ENCODE measurements at places on chromosomes 6 and 20.

- DNase-seq, result no peak
Measured at GRCh38 chr6:136508725-136509392, 41.4 kb downstream of the MAP7 start.

GRCh38 chr6:16760516-16761470, at the start of gene ATXN1:
Gene ATXN1 (minus strand): TSS chr6:16761460.
- peak; percentile 55 for DNase-seq

DNA sequence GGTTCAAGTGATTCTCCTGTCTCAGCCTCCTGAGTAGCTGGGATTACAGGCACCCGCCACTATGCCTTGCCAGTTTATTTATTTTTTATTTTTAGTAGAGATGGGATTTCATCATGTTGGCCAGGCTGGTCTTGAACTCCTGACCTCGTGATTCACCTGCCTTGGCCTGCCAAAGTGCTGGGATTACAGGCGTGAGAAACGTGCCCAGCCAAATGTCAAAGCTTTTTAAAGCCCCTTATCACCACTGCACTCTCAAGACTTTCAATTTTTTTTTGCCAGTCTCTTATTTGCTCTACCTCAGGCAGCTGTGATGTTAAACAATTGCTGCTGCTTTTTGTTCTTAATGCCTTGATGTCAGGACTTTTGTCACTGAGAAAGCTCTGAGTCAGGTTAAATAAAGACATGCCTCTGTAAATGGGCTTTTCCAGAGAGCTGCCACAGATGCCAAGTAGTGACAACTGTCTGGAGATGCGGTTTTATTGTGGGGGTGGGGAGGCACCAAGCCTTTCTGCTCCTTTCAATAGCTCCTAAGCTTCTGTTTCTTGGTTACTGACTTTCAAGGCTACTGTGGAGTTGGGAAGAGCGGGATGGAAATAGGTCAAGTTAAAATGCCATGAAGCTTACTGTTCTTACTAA, 29.2 kb downstream of the RSPH3 start:
- no peak for DNase-seq

DNA sequence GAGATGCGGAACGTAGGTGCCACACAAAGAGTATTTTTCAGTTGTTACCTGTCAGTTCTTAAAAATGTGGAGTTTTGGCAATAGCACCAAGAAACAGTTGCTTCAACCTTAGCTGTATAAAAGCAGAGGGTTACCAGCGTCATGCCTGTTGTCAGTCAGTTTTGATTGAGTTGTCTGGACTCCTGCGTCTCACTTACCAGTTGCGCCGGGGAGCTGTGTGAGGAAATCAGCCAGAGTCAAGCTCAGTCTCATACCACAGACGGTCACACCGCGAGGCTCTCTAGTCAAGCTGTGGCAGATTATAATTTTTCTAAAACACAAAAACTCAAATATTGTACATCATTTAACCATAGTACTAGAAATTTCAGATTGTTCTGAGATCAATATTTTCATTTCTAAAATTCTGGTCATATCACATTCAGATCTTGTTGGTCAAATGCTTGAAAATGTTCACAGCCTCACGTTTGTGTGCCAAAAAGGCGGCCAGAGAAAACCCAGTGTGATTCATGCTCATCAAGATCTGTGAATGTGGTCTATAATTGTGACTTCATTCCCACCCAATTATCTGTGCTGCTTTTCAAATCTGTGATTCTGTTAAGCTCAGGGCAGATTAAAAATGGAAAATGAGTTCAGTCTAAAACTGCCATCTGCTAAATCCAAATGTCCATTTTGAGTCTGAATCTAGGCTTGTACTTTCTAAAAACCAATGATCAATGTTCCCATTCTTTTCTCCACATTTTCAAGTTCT, 37.5 kb downstream of the SASH1 start:
- no peak for DNase-seq

- no peak for DNase-seq
Measured at GRCh38 chr6:28865401-28866204, 58.2 kb downstream of the TRIM27 start.

DNA sequence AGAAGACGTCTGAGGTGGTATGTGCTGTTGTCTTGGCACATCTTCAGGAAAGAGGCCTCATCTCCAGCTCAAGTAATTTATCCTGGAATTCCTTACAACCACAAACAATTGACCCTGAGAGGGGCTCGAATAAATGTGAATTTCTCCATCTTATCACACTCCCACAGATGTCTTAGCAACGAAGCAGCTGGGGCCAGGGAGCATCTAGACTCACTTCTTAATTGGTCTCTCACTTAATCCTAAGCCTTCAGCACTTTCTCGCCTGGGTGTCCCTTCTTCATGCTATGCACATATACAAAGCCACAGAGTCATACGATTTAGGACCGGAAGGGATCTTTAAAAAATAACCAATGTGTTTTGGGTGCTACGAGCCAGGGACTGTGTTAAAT, 27.1 kb downstream of the PCK1 start:
- DNase-seq, result no peak

DNA sequence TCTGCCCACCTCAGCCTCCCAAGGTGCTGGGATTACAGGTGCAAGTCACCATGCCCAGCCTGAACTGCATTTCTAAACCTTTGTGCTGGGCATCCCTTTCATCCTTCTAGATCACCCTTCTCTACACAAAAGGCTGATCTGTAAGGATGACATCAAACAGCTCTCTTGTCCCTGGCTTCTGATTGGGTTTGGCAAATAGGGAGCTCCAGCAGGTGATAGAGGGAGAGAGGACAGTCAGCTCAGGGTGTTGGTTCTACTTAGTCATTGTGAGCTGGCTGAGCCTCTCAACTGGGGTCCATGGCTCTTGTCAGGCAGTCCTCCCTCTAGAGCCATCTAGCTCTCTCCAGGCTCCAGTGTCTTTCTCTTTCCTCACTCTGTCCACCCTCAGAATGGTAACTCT, 237.6 kb upstream of the JARID2 start:
- DNase-seq, result no peak

GRCh38 chr20:50379049-50379990, 130.9 kb upstream of the PTPN1 start:
- peak; percentile 52 for DNase-seq

GRCh38 chr6:10521104-10521808, at the start of gene GCNT2:
Gene GCNT2 (plus strand): TSS chr6:10521351. CDS start chr6:10528912, 7,561 bp downstream.
- DNase-seq, result peak; percentile 82

- DNase-seq, result no peak
Measured at GRCh38 chr20:58344741-58345140, 35.2 kb downstream of the RAB22A start.

DNA sequence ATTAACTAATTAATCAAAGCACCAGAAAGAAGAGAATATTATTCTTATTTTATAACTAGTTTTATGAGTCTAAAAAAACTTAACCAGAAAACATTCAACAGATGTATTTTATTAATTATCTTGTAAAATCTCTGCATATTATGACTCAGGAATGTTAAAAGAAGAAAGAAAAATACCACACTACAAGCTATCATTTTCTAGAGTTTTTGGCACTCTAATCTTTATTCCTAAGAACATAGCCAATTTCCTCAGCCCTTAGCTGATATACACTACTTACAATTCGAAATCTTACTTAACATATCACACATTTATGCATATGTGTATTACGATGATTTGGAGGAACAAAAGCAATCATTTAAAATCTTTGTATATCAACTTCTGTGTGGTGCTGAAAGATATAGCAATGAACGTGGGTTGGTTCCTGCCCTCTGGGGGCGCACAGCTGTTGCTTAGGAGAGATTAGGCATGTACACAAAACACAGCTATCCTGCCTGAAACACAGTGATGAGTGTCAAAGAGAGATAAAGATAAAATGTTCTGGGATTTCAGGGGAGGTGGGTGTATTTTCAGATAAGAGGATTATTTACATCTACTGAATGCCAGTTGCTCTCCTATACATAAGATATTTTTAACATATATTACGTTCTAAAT, 404.5 kb downstream of the SYNE1 start:
- no peak for DNase-seq

DNA sequence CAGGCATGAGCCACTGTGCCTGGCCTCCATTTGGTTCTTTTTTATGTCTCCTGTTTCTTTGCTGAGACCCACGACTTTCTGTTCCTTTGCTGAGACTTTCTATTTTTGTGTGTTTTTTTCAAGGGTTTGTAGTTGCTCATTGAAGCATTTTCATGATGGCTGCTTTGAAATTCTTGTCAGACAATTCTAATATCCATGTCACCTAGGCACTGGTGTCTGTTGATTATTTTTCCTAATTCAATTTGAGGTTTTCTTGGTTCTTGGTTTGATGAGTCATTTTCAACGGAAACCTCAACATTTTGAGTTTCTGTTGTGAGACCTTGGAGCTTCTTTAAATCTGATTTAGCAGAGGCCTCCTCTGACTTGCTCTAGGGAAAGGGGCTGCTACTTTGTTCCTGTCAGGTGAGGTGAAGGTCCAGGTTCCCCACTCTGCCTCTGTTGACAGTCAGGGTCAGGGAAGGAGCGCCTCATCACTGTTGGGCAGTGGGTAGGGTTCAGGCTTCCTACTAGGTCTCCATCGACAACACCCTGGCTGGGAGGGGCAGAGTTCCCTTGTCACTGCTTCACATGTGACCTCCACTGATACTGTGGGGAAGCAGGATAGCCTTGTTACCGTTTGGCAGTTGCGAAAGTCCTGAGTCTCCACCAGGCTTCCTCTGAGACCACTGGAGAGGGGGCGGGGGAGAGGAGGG, 67.2 kb upstream of the RNF24 start:
- no peak for DNase-seq

DNA sequence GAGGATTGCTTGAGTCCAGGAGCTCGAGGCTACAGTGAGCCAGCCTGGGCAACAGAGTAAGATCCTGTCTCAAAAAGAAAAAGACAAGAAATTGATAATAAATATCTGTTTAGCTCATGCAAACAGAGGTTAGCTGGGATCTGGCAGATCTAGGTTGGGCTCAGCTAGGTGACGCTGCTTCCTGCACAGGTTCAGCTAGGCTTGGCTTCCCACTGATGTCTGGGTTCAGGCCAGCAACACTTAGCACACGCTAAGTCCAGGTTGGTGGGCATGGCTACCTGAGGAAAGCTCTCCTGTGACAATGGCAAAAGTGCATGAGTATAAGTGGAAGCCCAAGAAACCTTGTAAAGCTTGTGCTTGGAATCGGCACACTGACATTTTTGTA, 48.7 kb downstream of the RIN2 start:
- no peak for DNase-seq

- no peak for DNase-seq
Measured at GRCh38 chr6:145051661-145052060, 683.7 kb downstream of the EPM2A start.

DNA sequence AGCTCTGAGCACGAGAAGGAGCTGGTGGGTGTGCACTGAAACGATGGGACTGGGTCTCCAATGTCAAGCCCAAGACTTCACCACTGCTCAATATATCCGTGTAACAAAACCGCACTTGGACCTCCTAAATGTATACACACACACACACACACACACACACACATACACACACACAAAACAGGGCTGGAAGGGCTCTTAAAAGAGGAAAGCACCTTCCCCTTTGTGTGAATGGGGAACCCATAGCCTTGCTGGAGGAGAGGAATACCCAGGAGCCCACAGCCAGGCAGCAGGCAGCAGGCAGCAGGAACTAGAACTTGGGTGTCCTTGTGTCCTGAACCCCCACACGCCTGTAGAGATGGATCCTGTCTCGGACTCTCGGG, 29.8 kb downstream of the TGM2 start:
- no peak for DNase-seq

DNA sequence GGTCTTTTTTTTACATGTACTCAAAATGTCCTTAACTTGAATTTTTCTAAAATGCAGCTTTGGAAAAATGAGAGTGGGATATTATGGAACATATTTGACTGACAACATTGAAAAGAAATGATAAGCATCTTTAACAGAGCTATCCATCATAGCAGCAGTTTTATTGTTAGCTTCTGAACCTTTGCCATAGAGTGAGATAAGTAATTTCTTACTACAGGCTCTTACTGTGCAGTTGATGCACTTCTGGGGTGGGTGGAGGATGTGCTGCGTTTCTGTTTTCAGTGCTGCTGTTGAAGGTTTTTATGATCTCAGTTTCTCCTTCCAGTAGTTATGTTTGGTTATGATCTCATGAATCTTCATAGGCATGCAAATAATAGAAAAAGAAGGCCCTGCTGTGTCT, 267.0 kb downstream of the TMEM242 start:
- DNase-seq, result no peak

GRCh38 chr6:1110164-1110563, 201.7 kb upstream of the FOXQ1 start:
- no peak for DNase-seq

DNA sequence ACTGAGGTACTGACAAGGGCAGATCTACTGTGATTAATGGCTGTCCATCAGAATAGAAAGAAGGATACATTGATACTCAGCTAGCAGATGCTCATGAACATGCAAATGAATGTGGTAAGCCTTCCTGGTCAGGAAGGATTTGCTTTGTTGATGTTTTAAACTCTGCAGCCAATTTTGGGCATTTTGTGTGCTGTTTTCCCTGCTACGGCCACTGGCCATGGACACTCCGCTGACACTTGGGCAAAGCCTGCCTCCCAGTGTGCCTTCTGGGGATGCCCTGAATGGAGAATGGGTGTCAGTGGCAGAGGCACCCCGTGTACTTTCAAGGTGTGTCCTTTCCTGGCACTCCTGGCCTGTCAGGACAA, 113.1 kb downstream of the SOBP start:
- DNase-seq, result no peak

GRCh38 chr6:78243519-78243918, 590.7 kb downstream of the MEI4 start:
- no peak for DNase-seq

DNA sequence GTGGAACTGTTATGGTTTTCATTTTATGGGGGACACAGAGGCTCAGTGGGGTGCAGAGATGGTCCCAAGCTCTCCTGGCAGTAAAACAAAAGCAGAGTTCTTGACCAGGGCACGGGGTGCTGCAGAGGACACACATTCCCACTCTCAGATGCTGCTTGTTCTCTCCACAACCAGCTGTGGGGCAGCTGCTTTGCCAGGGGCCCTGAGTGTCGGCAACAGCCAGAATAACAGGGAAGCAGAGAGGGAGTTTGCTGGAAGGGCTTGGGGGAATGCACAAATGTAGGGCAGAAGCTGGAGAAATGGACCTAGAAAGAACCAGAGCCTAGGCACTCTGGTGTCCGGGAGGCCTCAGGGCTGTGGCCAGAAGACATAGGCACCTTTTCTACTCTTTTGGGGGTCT, 93.7 kb downstream of the CDH26 start:
- no peak for DNase-seq

GRCh38 chr6:15351631-15352030, 105.8 kb downstream of the JARID2 start:
- DNase-seq, result no peak

- no peak for DNase-seq
Measured at GRCh38 chr20:56584916-56585315, 44.2 kb upstream of the TFAP2C start.

- DNase-seq, result no peak
Measured at GRCh38 chr20:62741191-62741691, 32.6 kb downstream of the NTSR1 start.

DNA sequence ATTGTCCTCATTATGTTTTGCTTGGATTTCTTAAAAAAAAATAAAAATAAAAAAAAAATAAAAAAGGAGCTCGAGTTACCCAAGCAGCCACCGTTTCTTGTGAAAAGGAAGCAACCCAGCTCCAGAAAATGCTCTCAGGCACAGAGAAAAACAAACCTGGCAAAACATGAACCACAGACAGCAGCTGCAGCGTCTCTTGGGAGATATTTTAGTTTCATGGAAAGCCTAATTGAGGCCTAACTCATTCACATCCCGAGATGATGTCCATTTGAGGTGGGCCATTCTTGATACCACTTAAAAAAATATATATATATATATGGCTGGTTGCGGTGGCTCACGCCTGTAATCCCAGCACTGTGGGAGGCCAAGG, 13.7 kb upstream of the MRAP2 start:
- DNase-seq, result no peak

Data from NCI-H1417 (cell line).